Stimulated activated CD8-positive, alpha-beta memory T cell treated with anti-CD3 and anti-CD28 coated beads, Interleukin-12 subunit alpha, Interleukin-12 subunit beta, amount 100 ng/mL, for 4 hours (primary cell): ENCODE measurements at places on chromosomes 3 and 15.

DNA sequence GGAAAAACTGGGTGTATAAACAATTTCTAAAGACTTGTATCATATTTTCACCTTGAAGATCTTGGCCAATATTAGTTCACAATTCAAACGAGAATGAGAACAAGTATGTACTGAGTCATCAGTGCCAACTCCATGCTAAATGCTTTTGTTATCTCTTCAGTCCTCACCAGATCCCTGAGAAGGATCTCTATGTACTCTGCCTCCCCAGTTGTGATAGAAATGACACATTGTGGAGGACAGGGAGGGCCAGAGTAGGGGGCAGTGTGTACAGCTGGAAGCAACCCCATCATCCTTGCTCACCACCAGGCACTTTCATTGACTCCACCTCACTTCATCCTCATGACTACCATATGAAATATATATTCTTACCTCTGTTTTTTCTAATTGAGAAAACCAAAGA, 353.7 kb upstream of the SOX2 start:
- no peak for DNase-seq

DNA sequence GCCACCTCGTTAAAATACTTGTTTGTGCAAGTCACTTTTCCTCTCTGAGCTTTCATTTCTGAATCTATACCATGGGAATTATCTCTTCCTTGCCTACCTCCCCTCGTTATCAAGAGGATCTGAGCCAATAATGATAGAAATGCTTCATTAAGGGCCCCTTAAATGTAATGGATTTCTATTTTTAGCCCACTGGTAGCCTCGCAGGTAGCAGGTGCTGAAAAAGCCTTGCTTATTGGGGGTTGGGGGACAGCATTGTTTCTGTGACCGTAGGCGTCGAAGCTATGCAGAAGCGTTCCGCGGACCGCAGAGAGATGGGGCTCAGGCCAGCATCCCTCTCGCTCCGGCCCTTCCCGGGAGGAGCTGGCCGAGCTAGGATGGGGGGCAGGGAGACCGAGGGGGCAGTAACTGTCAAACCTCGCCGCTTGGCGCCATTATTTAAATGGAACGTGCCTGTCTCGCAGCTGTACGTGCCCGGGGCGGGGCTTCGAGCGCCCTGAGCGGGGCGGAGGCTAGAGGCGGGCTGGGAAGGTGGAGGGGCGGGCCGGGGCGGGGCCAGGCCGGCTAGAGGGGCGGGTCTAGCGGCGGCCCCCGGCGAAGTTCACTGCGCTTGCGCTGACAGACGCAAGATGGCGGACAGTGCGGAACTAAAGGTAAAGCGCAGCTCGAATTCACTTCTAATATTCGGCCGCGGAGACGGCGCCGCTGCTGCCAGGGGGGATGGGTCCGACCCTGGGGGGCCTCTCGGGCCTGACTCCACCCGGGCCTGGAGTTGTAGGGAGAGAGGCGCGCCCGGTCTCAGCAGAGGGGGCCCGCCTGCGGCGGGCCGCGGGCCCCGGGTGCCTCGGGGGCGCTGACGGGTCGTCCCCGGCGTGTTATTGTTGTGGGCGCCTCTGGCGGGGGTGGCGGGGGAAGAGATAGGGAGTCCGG, at the start of gene PIAS1:
PIAS1 (plus strand) TSS at position 615 of the 927 bp plus-strand sequence; CDS start at position 627, 12 bp downstream.
- peak; percentile 91 for DNase-seq

GRCh38 chr3:145145461-145145860, 1015.5 kb downstream of the PLOD2 start:
- no peak for DNase-seq

DNA sequence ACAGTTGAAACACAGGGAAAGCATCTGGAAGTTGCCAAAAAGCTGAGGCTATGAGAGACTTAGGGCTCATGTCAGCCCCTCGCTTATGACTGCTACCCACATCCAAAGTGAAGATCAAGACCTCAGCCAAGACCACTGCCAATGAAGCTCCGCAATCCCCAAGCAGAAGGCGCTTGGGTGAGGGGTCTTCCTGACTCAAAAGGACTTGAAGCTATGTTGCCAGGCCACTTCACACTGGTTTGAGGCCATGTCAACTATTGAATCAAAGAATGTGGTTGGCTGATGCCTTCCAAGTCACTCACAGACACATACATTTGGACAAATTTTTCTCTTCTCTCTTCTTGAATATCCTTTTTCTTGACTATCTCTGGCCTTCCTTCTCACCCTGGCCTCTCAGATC, 928 bp upstream of the CCR4 start:
- DNase-seq, result no peak

DNA sequence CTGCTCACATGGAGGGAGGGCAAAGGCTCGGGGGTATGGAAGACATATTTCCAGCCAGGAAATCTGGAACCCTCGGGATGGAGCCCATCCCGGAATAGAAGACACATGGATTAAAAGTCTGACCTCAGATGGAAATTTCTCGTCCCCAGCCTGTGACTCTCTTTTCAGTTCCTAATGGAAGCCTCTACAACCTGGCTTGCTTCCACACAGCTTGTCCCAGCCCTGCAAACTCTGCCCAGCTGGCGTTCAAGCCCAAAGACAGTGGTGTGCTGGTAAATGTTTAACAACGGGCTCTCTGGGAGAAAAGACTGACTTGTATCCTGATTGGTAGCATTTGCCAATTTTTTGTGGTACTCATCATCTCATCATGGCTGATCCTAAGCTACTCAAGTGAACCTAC, 35.6 kb upstream of the TLE3 start:
- DNase-seq, result no peak

- DNase-seq, result no peak
Measured at GRCh38 chr3:66399529-66400232, 101.1 kb downstream of the LRIG1 start.

DNA sequence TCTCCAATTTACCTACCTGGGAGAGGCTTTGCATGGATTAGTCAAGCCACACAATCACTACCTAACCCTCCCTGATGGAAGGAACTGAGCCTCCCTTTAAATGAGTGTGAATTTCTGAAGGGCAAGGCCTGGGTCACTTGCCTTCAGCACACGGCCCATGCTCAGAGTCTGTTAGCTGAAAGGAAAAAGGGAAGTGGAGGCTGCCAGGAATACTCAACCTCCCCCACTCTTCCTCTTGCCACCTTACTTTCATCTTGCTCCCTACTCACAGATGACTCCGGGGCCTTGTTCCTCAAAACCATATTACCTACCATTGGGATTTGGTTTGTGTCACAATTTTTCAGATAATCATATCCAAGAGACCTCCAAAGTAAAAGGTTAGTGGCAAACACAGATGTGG, 220.0 kb downstream of the ABHD5 start:
- no peak for DNase-seq

- DNase-seq, result no peak
Measured at GRCh38 chr3:139202226-139202958, 141.4 kb upstream of the MRPS22 start.

DNA sequence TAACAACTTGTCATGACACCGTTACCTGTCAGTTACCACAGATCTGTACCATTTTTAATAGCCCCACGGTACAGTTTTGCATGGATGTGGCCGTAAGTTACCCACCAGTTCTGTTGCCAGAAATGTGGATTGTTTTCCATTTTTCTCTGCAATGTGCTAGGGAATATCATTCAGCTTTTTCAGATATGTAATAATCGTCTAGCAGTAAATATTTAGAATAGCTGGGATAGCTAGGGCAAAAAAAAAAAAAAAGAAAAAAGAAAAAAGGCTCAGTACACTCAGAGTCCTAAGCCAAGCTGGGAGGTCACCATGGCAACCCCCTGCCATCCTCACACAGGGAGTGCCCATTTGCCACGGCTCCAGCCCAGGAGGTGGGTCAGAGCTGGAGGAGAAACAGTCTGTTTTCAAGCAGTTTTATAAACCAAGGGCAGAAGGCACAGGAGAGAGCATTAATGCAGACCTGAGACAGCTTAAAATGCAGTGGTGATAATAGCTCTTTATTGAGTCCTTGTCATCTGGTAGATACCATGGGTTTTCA, 25.2 kb downstream of the PAQR5 start:
- DNase-seq, result no peak

GRCh38 chr3:57757642-57758297, 1.7 kb downstream of the SLMAP start:
- no peak for DNase-seq

GRCh38 chr3:37457378-37458065, 283.1 kb upstream of the LRRFIP2 start:
- DNase-seq, result no peak

DNA sequence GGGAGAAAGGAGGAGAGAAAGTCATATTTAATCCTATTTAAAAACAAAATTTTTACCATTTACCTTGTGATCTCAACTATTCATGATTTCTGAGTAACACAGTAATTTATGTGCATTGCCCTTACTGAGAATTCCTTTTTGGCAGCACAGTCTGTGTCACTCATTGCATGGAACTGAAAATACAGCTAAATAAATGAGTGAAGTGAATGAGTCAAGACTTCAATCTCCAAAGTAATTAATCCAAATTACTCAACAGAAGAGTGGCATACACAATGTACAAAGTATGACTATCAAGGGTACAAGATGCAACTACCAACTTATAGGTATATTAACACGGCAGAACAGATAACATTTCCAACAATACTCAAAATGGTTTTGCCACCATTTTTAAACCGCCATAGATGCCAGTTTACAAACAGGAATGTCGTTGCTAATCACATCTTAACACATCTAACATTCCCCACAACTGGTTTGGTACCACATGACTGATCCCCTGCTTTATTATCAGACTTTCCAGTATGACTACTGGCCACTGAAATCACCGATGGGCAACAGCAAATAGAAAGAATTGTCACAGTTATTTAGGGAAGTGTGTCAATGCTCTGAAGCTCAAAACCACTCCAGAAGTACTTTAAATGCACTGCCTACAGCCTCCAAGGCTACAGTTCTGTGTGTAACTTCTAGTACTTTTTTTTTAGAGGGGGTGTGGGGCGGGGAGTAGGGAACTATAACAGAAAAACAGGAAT, 410.4 kb downstream of the SHQ1 start:
- no peak for DNase-seq

GRCh38 chr3:45552031-45552793, 42.3 kb upstream of the LIMD1 start:
- no peak for DNase-seq

GRCh38 chr3:139043554-139044365, 932 bp downstream of the PRR23C start:
- no peak for DNase-seq

DNA sequence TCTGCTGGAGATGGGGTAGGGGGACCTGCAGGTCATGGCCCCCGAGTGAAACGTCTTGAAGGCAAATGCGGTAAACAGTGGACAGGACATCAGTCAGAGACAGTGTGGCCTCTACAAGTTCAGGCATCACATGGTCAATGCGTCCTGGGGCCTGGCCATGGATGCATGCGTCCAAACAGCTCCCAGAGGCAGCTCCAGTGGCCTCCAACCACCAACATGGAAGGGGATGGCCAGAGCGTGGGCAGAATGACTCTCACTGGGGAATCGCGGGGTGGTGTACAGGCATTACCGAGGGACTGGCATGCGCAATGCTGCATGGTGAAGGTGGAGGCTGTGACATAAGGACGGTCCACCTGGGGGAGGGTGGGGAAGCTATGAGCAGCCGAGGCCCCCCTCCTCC, 35.6 kb upstream of the IQSEC1 start:
- no peak for DNase-seq

DNA sequence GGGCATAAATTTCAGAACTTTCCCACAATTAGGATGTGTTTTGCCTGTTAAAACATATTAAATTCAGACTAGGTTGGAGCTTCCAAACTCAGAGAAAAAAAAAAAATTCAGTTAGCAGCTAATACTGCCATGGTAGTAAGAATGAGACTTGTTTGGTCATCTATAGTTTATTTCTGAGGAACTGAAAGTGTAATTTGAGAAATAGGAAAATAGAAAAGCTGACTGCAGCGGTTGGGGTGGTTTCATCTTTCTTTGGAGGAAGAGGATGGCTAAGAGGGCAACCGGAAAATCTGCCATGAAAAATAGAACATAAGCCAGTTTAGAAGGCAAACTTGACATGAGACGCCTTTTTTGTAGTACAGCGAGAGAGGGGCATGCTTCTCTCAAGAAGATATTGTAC, 371.2 kb upstream of the ROBO2 start:
- DNase-seq, result no peak

- no peak for DNase-seq
Measured at GRCh38 chr3:149581681-149582370, 76.0 kb downstream of the WWTR1 start.

- no peak for DNase-seq
Measured at GRCh38 chr3:110799271-110799670, 272.3 kb upstream of the NECTIN3 start.

- no peak for DNase-seq
Measured at GRCh38 chr3:71210257-71211007, 373.1 kb downstream of the FOXP1 start.

- DNase-seq, result no peak
Measured at GRCh38 chr3:30526031-30526430, 80.4 kb upstream of the TGFBR2 start.

- DNase-seq, result no peak
Measured at GRCh38 chr3:101873619-101874018, 24.3 kb downstream of the NFKBIZ start.

DNA sequence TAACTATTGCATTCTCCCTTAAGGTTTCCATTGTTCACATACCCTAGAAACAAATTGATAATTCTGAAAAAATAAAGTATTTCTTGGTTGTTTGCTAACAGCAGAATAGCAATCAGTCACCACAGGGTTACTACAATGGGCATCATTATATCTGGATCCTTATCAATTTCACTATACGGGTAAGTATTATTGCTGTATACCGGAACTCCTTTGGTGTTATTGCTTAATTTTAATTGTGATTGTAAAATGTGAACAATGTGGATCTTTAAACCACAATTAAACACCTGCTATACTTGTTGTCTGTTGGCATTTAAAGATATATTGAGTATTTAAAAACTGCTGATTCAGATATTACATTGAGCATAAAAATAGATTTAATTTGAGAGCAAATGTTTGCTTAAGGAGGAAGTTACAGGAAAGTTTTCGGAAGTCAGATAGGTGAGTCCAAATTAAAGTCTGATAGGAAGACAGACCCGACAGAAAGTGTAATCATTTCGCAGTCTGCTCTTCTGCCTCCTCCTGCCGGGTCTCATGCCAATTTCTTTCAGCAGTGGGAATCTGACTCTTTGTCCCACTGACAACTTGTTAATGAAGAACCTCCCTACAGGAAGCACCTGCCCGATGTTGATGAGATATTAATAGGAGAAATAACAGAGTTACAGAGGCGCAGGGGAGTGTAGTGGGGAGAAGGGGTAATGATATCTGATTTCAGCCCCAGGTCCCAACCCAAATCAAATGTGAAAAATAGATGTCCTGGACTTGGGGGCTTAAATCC, 169.7 kb upstream of the TBC1D5 start:
- no peak for DNase-seq
